ENCODE measurements at places on chromosomes 1 and 21. TPM values are rescaled to one million over a fixed set of nuclear protein-coding genes. Genes with fewer than 3 reads are reported as not detected.

The FCRL6 gene
- 1.4 TPM for total RNA-seq

The AGL gene
- 25.2 TPM for total RNA-seq

The SLC66A1 gene
- total RNA-seq = 53.9 TPM

The LENEP gene
- not detected for total RNA-seq

DNA sequence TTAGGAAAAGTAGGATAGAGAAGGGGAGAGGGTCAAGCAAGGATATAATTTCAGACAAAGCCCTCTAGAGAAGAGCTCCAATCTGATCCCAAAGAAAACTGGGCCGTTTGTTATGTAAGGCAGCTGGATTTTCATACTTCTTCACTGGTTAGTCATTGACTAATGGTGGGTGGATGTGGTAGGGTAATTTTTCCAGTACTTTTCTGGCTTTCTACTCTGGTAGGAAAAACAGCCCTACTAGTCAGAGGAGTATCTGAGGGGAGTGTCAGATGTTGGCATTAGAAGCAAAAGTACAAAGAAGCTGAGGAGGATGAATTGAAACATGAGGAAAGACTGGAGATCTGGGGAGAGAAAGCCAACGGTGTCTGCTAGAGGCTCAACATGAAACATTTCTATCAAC lies 145.3 kb downstream of the TNFSF18 start:
- no peak for DNase-seq

- DNase-seq = no peak
These were observed 47.3 kb upstream of the GPR37L1 start for GRCh38 chr1:202075389-202075788.

DNA sequence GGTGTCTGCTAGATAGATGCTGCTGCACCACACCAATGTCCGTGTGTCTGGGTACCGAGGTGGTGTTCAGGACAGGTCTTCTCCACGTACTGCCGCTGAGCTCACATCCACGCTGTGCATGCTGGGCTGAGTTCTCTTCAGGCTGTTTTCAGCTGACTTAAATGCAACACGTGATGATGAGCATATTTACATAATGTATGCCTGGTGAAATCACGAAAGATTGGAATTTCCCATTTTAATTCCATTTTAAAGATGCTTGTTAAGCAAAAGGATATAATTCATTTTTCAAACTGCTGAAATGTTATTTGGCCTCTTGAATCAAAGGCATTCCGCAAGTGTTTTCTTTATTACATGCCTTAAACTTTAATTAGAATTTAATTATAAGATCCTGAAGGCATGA lies 107.9 kb downstream of the FGGY start:
- no peak for DNase-seq

- DNase-seq = no peak
These were observed 42.6 kb downstream of the PKN2 start for GRCh38 chr1:88726697-88727096.

GRCh38 chr1:154961207-154962155 lies at the start of gene PYGO2:
Gene PYGO2, minus strand, starts transcription at chr1:154961782. Its CDS starts 206 bp downstream, at chr1:154961576.
- peak; percentile 87 for DNase-seq

DNA sequence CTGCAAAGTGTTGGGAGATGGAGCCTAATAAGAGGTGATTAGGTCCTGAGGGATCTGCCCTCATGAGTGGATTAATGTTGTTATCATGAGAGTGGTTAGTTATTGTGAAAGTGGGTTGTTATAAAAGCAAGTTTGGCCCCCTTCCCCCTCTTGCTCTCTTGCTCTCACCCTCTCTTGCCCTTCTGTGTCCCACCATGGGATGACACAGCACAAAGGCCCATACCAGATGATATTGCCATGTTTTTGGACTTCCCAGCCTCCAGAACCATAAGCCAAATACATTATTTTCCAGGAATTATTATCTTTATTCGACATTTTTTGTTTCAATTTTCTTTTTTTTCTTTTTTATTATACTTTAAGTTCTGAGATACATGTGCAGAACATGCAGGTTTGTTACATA lies 41.4 kb upstream of the IGSF5 start:
- no peak for DNase-seq
